ENCODE measurements at places on chromosomes 3 and 15. TPM values are rescaled to one million over a fixed set of nuclear protein-coding genes. Genes with fewer than 3 reads are reported as not detected.

The PRR23E gene
- total RNA-seq = not detected

GRCh38 chr3:56219894-56220805, 248.1 kb downstream of the ERC2 start:
- no peak for DNase-seq

DNA sequence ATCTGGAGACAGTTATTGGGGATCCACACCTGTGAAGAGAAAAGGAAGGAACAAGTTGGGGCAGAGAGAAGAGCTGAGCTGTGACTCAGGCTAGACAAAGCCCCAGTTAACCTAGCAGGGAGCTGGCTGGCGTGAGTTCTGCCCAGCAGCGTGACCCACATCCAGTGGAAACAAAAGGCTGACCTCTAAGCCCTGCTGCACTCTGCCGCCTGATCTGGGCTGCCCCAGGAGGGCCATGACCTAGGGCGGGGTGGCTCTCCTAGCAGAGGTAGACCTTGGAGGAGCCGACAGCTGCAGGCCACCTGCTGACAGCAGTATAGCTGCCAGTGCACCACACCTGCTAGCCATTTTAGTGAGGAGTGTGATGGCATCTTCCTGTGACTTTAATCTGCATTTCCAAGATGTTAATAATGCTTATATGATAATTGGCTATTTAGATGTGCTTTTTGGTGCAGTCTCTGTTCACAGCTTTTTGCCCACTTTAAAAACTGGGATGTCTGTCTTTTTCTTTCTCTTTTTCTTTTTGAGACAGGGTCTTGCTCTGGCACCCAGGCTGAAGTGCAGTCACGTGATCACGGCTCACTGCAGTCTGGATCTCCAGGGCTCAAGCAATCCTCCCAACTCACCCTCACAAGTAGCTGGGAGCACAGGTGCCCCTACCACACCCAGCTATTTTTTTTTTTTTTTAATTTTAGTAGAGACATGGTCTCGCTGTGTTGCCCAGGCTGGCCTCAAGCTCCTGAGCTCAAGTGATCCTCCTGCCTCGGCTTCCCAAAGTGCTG, 78.1 kb downstream of the LSM3 start:
- DNase-seq = no peak

DNA sequence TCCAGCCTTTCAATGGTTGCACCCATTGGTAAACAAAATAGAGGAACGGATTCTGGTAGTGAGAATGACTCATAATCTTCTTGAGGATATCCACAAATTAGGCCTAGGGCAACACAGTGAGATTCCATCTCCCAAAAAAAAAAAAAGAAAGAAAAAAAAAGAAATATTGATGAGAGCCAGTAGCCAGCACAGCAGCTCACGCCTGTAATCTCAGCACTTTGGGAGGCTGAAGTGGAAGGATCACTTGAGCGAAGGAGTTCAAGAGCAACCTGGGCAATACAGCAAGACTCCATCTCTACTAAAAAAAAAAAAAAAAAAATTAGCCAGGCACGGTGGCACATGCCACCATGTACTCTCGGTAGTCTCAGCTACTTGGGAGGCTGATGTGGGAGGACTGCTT, 51.9 kb downstream of the DENND4A start:
- no peak for DNase-seq

The NLGN1 gene
- total RNA-seq = not detected

- no peak for DNase-seq
Observed at GRCh38 chr15:59290295-59291212, 82.1 kb downstream of the MYO1E start.

DNA sequence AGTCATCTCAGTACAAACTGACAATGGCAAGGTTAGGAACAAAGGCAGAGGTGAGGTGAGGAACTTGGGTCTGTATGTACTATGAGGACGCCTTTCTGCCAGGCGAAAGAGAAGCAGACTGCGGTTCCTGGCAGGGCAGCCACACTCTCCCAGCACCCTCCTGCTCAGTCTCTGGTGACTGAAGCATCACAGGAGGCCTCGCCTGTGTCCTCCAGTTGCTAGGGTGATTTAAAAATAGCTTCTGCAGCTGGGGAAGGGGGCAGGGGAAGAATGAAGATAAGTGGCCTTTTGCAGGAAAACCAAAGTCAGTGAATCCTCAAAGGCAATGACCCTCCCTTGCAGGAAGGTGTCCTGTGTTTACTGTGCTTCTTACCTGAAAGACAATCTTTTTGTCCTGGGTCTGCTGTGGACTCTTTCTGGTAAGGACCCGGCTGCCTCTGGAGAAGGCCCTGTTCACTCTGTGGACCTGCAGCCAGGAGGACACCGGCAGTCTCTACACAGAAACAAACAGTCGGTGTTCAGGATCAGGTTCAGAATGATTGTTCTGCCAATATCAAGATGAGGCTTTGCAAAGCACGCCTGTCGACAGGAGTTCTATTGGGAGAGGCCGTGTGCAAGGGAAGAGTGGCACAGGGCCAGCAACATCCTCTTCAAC, 65.7 kb upstream of the DGKG start:
- DNase-seq = no peak

DNA sequence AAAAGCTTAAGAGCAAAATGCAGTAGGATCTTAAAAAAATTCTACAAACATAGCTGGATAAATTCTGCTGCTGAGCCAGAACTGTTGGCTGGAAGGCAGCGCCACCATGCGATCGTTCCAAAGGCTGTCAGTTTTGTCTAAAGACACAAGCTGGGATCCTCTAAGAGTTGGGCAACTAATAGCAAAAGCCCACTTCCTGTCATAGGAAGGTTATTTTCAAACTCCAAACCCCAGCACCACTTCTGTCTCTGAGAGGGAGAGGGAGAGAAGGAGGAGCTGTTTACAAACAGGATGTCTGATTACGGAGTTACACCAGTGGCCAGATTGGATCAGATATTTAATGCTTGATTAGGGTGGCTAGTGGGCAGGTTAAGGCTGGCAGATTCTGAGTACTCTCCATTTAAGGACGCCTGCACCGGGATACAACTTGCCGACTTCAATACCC, 44.0 kb downstream of the EIF4E3 start:
- peak; percentile 52 for DNase-seq

DNA sequence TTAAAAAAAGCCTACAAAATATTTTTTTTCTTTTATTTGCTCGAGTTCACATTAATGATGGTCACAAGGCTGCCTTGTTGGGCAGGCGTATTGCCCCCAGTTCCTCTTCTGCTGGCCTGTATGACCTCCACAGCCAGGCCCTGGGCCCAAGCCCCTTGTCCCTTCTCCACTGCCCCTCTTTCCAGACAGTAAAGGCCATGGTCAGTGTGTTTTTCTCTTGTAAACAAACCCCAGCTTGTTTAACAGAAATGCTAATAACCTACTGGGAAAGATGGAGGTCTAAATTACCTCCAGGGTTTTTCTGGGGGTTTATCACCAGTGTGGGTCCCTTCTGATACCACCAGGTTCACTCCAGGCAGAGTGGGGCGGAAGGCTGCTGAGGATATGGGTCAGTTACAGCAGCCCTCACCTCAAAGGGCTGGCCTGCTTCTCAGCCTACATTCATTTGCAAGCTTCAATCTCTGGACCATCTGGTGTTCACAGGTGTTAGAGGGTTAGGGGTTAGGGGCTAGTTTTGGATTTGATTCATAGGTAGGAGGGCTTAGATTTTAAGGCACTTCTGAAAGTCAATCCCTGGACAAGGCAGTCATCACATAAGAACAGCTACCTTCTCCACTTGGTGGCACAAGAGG, 2.0 kb upstream of the MANF start:
- no peak for DNase-seq

DNA sequence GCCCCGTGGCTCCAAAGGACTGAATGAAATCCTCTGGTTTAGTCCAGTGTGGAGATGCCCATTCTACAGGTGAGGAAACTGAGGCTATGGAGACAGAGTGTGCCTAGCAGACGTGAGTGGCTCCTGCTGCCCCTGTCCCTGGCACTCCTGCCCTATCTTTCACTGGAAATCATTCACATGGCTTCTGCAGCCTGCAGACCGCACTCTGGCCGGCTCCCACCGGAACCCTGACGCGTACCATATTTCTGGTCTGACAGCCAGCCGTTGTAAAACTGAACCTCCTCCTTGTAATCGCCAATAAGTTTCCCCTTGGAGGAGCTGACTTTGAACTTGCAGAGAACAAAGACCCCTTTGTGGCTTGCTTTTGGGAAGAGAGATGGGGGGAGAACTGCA, 136.5 kb downstream of the CHSY1 start:
- no peak for DNase-seq

The GOLGA6A gene
- not detected for total RNA-seq

DNA sequence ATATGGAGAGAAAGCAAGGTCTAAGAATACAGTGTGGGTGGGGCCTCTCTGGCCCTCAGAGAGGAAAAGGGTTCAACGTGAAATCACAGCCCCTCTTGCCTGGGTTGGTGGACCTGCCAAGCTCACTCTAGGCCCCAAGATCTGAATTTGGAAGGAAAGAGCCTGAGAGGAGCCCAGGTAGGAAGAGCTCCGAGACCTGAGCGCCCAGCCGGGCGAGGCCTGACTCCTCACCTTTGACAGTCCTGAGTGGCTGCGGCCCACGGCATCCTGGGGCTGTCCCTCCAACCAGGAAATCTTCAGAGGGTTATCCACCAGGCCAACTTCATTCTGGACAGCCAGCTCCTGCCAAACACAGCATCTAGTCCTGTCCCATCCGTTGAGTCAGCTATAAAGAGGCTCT, 3.7 kb downstream of the C15orf62 start:
- no peak for DNase-seq

The TCAIM gene
- total RNA-seq = 17.9 TPM

- no peak for DNase-seq
Observed at GRCh38 chr3:185822221-185823000, 2.4 kb downstream of the IGF2BP2 start.

DNA sequence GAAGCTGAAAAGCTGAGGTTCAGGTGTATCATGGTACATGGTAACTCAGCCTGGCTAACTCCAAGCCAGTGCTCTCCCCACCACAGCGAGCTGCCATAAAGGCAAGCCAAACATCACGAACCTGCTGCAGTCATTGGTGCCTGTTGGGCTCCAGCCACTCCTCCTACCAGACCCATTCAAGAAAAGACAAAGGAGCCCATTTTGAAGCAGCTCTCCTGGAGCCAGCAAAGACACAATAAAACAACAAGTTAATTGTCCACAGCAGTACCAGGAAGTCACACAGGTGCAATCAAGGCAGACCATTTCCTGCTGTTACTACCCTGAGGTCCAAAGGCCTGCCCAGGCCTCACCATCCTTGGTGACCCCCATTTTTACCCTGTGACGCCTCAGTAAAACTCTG, 77.6 kb downstream of the DAPK2 start:
- DNase-seq = no peak

The CCR8 gene
- 0.55 TPM for total RNA-seq

DNA sequence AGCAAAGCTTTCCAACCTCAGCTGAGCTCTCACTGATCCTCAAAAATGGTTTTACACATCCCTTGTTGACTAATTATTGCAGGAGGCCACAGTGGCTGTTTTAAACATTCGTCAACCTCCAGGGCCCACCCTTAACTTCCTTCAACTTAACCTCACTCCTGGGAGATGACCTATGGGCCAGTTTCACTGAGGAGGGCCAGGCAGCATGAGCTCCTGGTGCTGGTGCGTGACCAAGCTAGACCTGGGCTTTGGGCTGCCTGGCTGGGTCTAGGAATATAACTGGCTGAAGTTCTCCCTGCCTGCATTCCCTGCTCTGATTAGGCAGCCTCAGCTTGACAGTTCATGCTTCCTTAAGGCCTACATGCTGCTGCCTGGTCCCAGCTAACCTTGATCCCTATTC, 273.7 kb upstream of the ATP11B start:
- no peak for DNase-seq

DNA sequence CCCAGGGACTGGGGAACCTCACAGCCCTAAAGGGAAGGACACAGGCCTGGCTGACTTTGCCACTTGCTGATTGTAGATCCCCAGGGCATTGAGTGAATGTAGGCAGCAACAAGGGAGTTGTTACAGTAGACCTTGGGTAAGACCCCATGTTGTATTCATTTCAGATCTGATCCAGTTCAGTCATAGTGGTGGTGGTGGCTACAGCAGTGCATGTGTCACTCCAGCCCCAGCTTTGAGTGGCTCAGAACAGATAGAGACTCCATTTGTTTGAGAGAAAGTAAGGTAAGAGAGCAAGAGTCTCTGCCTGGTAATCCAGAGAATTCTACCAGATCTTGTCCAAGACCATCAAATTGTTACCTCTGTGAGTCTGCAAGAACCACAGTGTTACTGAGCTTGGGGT, 278.7 kb upstream of the SATB1 start:
- DNase-seq = no peak

The PLCL2 gene
- total RNA-seq = 35.8 TPM

The SAXO2 gene
- 1.6 TPM for total RNA-seq

- DNase-seq = no peak
Observed at GRCh38 chr15:48101376-48101961, 19.3 kb upstream of the SLC24A5 start.

The CTXN2 gene
- total RNA-seq = not detected

DNA sequence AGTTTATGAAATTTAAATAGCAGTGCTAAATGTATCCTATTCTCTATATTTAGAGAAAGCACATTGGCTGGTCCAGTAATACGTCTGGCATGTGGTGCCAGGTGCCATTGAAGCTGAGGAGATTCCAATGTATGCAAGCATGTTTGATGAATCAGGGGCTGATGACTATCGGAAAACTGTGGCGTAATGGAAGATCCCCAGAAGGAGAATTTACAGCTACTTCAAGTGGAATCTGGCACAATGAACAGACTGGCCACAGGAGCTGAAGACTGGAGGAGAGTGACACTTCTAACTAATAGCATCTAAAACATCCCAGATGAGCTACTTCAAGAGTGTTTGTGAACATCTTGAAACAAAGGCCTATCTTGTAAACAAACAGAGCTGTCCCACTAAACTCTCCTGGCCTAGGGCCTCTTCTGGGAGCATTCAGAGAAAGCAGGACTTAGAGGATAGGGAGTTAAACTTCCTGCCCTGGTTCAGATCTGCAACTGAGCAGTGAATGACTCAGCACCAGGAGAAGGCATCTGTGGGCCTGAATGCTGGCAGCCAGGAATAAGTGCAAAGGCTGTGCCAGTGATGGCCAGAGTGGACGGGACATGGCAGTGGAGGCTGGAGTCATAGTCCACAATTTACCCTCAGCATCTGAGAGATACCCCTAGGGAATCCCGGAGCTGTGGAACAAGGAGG, 15.2 kb upstream of the ACTC1 start:
- no peak for DNase-seq

DNA sequence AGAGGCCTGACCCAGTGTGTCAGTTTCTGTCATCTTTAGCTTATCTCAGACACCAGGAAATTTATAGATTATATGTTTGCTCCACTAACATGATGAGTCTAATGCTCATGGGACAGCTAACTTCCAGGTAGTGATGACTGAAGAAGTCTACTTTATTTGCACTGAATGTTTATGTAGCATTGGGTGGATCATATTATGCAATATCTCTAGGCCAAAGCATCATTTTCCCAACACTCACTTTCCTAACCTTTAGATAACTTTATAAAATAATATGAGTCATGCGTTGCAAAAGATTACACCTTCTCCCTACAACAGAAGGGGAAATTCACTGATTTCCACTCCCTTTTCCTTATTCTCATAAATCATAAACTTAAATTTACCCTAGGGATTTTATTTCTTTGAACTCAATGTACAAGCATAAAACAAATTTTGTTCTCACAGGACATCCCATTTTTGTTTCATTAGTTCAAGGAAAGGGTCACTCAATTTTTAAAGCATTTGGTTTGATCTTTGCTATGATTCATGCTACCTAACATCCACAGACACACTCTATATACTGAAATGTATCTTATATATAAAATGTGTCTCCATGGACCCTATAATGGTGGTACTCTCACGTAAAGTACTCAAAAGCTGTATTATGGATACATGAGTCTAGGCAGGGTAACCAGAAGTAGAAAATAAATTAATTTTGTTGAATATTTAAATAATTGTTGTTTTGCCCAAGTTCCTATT, 225.2 kb downstream of the WDR72 start:
- DNase-seq = no peak

The GOLGA6L10 gene
- 0.84 TPM for total RNA-seq

- no peak for DNase-seq
Observed at GRCh38 chr3:5251196-5251583, 63.7 kb downstream of the EDEM1 start.

Measured in activated CD8-positive, alpha-beta T cell treated with anti-CD3 and anti-CD28 coated beads, Interleukin-2, amount 10 ng/mL, durations not matched to agents 7 days and 5 days (primary cell).